K562 (cell line): ENCODE measurements at places on chromosomes 5 and 9. TPM values are rescaled to one million over a fixed set of nuclear protein-coding genes. Genes with fewer than 3 reads are reported as not detected.

DNA sequence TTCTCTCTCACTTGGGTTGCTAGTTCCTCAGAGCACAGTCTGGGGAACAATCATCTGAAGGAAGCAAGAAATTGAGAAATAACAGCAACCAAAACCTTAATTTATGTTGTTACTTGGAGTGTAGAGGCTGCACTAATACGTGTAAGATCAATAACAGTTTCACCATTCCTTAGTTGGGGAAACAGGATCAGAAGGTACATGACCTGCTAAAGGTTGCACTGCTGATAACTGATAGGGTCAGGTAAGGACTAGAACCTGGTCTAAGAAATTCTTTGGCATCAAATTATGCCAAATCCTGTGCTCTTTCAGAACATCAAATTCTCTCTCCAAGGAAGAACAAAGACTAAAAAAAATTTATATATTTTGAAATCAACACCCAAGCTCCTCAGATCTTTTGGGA is 278.6 kb upstream of the C9orf72 start:
- no peak overlapping the region for H3K4me3 ChIP-seq
- no peak for DNase-seq
- H3K4me1 ChIP-seq: no peaks in the 10 kb centered on the region
- no peaks in the 10 kb centered on the region for H3K27me3 ChIP-seq
- H3K27ac ChIP-seq: no peak overlapping the region

BTNL3 gene
- polyA plus RNA-seq: 0.13 and 0.44 TPM in 2 replicates

DNA sequence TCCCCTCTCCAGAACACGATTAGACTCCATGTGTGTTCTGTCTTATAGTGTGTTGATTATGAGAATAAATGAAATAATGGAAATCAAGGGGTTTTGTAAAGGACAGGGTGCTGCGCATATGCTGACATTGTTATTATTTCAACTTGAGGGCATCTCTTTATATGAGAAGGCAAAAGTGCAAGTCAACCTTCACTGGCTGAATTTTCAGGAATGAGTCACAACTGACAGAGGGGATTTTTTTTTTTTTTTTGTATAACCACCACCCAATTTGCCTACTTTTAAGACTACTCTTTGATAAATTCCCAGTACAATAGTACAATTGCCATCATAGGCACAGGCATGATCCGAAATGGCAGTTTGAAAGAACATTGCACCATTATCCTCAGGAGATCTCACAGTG is 419.2 kb upstream of the NMUR2 start:
- H3K27me3 ChIP-seq: no peaks in the 10 kb centered on the region
- H3K36me3 ChIP-seq: no peaks in the 10 kb centered on the region
- H3K27ac ChIP-seq: no peak overlapping the region

SPAG8 gene
- polyA plus RNA-seq: 0.17 and 0.40 TPM in 2 replicates

DNA sequence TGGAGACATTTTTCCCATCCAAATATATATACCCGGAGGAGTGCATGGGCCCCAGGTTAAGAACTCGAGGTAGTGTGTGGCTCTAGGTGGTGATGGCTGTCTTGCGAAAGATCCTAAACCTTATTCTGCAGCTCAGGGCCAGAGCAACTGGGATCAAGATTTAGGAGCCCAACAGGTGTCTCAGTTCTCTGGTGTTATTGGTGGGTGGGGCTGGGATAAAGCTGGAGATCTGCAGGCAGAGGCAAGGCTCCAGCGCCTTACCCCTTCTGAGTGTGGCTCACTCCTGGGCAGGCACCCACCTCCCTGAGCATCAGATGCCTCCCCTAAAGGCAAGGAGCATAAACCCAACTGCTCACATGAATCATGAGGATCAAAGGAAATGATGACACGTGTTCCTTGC is 11.2 kb downstream of the UBE2QL1 start:
- no peaks in the 10 kb centered on the region for H3K36me3 ChIP-seq
- no peak overlapping the region for H3K4me3 ChIP-seq
- H3K27me3 ChIP-seq: peaks cover 25% of the 10 kb centered on the region
- no peaks in the 10 kb centered on the region for H3K4me1 ChIP-seq
- DNase-seq: no peak

CCDC192 gene
- polyA plus RNA-seq: 0.45 TPM in 1 of 2 replicates, not detected in the other

DNA sequence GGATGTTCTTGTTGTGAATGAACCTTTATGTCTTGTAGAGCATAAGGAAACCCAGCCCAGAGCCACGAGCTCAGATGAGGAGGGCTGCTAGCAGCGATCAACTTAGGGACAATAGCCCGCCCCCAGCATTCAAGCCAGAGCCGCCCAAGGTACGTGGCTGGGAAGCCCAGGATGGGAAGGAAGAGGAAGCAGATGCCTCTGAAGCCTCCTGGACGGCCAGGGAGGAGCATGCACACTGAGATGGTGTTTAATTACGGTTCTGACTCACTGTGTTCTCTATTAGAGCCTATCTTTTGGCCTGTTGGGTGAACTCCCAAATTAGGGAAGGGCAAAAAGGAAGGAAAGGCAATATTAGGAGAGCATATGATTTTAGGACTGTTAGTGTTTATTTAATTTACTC is 75.3 kb downstream of the TJP2 start:
- no peaks in the 10 kb centered on the region for H3K27me3 ChIP-seq
- no peaks in the 10 kb centered on the region for H3K4me1 ChIP-seq
- no peak overlapping the region for H3K4me3 ChIP-seq
- H3K27ac ChIP-seq: no peak overlapping the region
- DNase-seq: no peak
- peaks cover 24% of the 10 kb centered on the region; the same call in 2 of the 3 replicates for H3K36me3 ChIP-seq

DNA sequence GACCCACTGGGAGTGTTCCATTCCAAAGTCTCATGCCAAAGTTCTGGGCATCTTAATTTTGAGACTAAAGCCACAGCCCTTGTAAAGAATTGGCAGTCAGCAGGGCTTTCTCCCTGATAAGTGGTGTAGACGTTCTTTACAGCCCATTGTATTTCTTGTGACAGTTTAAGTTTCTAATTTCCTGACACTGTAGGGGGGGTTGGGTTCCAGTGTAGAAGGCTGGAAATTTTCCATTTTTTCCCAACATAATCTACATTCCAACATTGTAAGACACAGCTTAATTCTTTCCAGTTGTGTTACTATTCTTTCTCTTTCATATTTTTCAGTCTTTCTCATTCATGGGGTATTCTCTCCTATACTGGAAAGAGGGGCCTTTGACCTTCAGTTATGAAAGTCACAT is 121.1 kb downstream of the FBXL7 start:
- no peak overlapping the region for H3K4me3 ChIP-seq
- no peaks in the 10 kb centered on the region for H3K27me3 ChIP-seq
- no peaks in the 10 kb centered on the region for H3K36me3 ChIP-seq
- no peak overlapping the region for H3K27ac ChIP-seq
- no peaks in the 10 kb centered on the region for H3K4me1 ChIP-seq

G3BP1 gene
- polyA plus RNA-seq: 69.7 and 79.8 TPM in 2 replicates

- H3K27ac ChIP-seq: no peak overlapping the region
- no peak overlapping the region for H3K4me3 ChIP-seq
- no peaks in the 10 kb centered on the region for H3K27me3 ChIP-seq
- no peak for DNase-seq
- no peaks in the 10 kb centered on the region for H3K4me1 ChIP-seq
- H3K36me3 ChIP-seq: no peaks in the 10 kb centered on the region
These were observed 544.1 kb downstream of the RAB3C start for GRCh38 chr5:59126708-59127573.

GRCh38 chr9:99235926-99236634 is 14.0 kb downstream of the SEC61B start:
- DNase-seq: no peak
- H3K36me3 ChIP-seq: peaks cover 20% of the 10 kb centered on the region; the same call in 2 of the 3 replicates
- H3K27me3 ChIP-seq: no peaks in the 10 kb centered on the region
- H3K4me3 ChIP-seq: no peak overlapping the region

DNA sequence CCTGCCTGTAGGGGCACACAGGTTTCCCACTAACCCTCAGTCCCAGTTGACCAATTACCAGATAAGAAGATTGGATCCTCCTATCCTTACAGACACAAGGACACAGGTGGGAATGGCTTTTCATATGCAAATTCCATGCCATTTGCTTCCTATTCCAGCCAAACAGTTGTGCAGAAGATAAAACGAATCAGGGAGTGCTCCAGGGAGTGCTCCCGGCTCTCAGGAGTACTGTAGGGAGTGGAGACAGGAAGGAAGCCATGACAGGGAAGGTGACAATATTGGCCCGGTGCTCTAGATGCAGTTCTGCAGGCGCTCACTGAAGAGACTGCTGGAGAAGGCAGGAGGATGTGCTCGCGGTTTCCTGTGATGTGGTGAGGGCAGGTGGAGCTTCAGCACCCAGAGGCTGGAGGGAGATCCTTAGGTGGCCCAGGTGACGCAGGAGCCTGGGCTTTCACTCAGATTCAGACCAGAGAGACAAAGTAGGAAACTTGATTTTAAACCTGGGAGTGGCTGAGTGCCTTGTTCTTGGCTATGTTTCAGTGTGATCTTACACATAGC is 260.0 kb downstream of the AUH start:
- H3K4me3 ChIP-seq: no peak overlapping the region
- no peak for DNase-seq
- H3K27ac ChIP-seq: no peak overlapping the region

CCNI2 gene
- polyA plus RNA-seq: not detected in 2 replicates

MAP1B gene
- 12.5 and 12.9 TPM in 2 replicates for polyA plus RNA-seq

DNA sequence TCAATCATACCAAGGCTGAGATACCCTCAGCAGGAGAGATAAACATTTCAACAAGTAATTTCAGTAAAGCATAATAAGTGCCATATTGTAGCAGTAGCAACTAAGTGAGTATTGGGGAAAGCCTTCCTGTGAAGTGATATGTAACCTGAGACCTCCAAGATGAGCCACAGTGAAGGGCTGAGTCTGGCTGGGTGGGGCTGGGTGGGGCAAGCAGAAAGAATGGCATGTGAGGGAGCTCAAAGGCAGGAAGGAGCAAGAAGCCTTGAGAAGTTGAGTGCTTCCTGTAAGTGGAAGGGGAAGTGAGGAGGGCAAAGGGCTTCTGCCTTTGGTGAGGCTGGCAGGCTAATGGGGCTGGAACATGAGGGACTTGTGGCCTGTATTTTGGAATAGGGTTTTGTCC is 19.7 kb upstream of the ASTN2 start:
- no peak for DNase-seq
- no peak overlapping the region for H3K4me3 ChIP-seq
- no peaks in the 10 kb centered on the region for H3K4me1 ChIP-seq
- no peak overlapping the region for H3K27ac ChIP-seq
- H3K27me3 ChIP-seq: no peaks in the 10 kb centered on the region
- no peaks in the 10 kb centered on the region for H3K36me3 ChIP-seq

DNA sequence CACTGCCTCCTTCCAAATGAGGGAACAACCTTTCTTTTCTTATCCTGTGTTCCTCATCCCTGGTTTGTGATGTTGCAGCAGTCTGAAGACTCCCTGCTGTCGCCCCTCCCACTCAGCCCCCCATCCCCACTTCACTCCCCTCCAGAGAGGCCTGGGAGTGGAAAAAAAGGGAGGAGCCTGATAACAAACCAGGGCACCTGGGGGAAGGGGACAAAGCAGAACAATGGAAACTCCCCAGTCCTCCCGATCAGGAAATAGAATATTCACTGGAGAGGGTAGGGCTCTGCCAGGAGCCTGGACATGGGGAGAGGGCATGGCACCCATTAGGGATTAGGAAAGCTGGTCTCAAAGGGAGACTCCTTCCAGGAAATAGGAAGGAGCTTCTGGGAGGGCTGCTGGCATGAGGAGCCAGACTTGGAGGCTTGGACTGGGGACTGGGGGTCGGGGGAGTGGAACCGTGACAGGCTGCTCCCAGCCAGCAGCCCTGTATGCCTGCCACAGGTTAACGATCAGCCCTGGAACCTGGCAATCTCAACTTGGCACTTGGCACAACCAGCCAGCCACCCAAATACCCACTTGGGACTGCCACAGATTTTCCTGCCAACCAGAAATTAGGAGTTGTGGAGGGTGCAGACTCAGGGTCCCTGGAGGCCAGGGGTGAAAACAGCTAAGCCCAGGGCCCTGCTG is 20.0 kb downstream of the PCDH1 start:
- no peak overlapping the region for H3K27ac ChIP-seq
- peaks cover 12% of the 10 kb centered on the region for H3K27me3 ChIP-seq
- no peak for DNase-seq
- H3K4me3 ChIP-seq: no peak overlapping the region
- H3K36me3 ChIP-seq: no peaks in the 10 kb centered on the region

DNA sequence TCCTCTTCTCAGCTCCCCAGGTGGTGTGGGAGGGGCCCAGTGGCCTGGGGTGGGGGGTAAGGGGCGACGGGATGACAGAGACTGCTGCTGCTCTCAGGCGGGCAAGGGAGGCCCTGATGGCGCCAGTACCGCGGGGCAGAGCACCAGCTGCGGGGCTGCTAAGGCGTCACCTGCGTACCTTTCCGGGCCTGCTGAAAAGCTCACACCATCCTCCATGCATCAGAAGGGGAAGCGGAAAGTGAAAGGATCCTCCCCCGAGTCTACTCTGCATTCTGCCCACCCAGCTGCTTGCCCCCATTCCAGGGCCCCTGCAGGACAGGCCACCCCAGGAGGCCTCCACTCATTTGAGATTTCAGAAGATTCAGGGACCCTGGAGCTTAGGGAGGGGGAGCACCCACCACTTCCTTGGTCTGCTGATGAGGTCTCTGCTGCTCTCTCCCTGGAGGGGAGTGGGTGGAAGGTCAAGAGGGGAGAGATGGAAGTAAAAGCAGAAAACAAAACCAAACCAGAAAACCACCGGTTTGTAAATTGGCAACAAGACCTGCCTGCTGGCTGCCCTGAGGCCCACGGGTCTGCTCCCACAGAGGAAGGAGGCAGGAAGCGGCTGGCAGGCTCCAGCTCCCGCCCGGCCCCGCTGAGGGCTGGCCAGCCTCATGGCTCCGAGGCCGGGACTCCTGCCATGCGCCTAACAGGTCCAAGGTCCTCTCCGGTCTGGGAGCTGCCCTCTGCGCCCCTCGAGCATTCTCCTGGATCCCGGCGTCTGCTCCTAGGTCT is 33.6 kb downstream of the PRRT1B start:
- peaks cover 29% of the 10 kb centered on the region; the same call in 2 of the 3 replicates for H3K36me3 ChIP-seq
- DNase-seq: no peak
- no peak overlapping the region for H3K4me3 ChIP-seq
- H3K27ac ChIP-seq: no peak overlapping the region
- H3K4me1 ChIP-seq: no peaks in the 10 kb centered on the region
- H3K27me3 ChIP-seq: no peaks in the 10 kb centered on the region

GRCh38 chr5:67983251-67984110 is 232.1 kb upstream of the PIK3R1 start:
- no peak overlapping the region for H3K27ac ChIP-seq
- no peaks in the 10 kb centered on the region for H3K36me3 ChIP-seq

CATSPER3 gene
- 0.22 and 0.61 TPM in 2 replicates for polyA plus RNA-seq

DNA sequence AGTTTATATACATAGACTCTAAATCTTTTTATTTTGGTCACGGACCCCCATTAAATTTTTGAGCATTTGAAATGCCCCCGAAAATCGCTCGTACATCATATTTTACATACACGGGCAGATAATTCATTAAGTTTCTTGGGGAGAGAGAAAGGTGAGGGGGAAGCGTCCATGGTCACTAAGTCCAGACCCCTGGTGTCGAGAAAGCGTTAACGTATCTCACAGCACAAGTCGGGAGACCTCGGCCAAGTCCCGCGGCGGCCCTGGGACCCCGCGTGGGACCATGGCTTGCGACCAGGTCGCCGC is 794 bp downstream of the PTBP3 start:
- peaks cover 10% of the 10 kb centered on the region; the same call in 2 of the 3 replicates for H3K4me1 ChIP-seq
- H3K27ac ChIP-seq: peak overlapping the region; percentile 96
- no peak for DNase-seq
- peaks cover 13% of the 10 kb centered on the region; the same call in 2 of the 3 replicates for H3K36me3 ChIP-seq
- H3K4me3 ChIP-seq: peak overlapping the region; percentile 90
